ENCODE measurements at places on chromosomes 1 and 21.

- DNase-seq, result no peak
These were observed 99.5 kb upstream of the DUSP10 start for GRCh38 chr1:221841251-221841982.

- peak; percentile 5 for DNase-seq
These were observed 104.9 kb upstream of the SNX7 start for GRCh38 chr1:98556521-98557158.

DNA sequence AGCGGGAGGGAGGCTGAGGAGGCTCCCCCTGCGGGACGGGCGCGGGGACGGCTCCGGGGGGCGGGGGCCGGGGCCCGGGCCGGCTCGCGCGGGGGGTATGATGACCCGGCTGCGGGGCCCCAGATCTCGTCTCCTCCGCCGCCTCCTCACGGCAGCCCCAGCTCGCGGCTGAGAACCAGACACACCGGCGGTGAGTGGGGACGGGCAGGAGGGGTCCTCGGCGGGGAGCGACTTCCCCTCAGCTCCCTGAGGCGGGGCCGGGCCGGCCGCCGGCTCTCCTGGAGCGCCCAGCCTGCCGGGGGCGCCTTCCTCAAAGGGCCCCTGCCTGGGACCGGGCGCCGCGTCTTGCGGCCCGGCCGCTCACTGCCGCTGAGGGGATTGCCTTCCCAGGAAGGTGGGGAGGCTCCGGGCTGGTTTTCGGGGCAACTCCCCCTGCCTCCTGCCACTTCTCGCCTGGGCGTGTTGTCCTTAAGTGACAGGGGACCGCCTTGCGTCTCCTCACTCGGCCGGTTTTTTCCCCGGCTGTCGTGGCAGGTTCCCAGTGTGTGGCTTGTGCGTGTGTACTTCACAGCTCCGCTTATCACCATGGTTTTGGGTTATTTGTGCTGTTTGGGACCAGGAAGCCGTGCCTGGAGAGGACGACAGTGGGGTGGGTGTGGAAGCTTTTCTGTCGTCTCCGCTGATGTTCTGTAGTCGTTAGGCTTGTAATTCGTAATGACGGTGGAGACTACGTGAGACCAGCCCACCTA lies 800 bp downstream of the HIPK1 start:
- DNase-seq, result peak; percentile 38

- DNase-seq, result no peak
These were observed 26.6 kb downstream of the IL6R start for GRCh38 chr1:154431586-154432373.

- peak; percentile 92 for DNase-seq
These were observed 26.3 kb downstream of the CLEC20A start for GRCh38 chr1:178470411-178470960.

GRCh38 chr1:167799747-167800146 lies 78.0 kb downstream of the MPZL1 start:
- DNase-seq, result no peak

- DNase-seq, result no peak
These were observed 11.4 kb upstream of the SPATC1L start for GRCh38 chr21:46195595-46196195.

GRCh38 chr1:46622344-46622743 lies 5.7 kb upstream of the MOB3C start:
- DNase-seq, result no peak

GRCh38 chr1:177126267-177126666 lies 38.2 kb downstream of the ASTN1 start:
- no peak for DNase-seq

GRCh38 chr1:159581422-159581821 lies 6.2 kb upstream of the APCS start:
- peak; percentile 68 for DNase-seq

GRCh38 chr1:183572721-183573120 lies 17.5 kb downstream of the NCF2 start:
- DNase-seq, result no peak

- no peak for DNase-seq
These were observed 57.8 kb downstream of the CNST start for GRCh38 chr1:246624091-246624490.

- peak; percentile 52 for DNase-seq
These were observed 30.6 kb downstream of the OMA1 start for GRCh38 chr1:58515794-58516401.

GRCh38 chr1:198064181-198064580 lies 92.6 kb upstream of the NEK7 start:
- DNase-seq, result no peak

- DNase-seq, result peak; percentile 47
These were observed 70.0 kb upstream of the SELENON start for GRCh38 chr1:25729790-25730644.

DNA sequence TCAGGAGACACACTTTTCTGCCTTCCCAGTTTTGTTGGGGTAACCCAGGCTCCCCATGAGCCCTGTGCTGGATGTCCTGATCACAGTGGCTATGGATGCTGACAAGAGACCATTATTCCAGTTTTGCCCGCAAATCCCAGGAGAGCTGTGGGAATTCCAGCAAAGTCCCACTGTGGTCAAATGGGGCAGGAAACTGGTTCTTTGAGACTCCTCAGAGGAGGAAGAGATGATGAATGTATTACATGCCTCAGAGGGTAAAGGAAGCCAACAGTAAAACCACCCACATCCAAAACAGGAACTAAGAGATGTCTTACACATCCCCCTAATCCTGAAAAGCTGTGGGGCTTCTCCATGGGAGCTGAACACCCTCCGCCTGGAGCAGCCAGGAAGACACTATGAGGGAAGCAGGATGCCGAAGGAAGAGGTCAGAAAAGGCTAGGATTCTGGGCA lies 12.8 kb upstream of the MPZL1 start:
- no peak for DNase-seq
